ENCODE measurements at places on chromosomes 7 and 10. TPM values are rescaled to one million over a fixed set of nuclear protein-coding genes. Genes with fewer than 3 reads are reported as not detected.

EXOC6 gene
- 43.8 TPM for total RNA-seq

SUGCT gene
- total RNA-seq, result 33.5 TPM

ZKSCAN5 gene
- total RNA-seq, result 14.4 TPM

ARID5B gene
- total RNA-seq, result 81.9 TPM

Measured in umbilical cord (tissue), 2 donors.